ENCODE measurements at places on chromosomes 6 and 20.
A peak's percentile ranks its signal among the peaks of the same experiment; 100 is the strongest.

DNA sequence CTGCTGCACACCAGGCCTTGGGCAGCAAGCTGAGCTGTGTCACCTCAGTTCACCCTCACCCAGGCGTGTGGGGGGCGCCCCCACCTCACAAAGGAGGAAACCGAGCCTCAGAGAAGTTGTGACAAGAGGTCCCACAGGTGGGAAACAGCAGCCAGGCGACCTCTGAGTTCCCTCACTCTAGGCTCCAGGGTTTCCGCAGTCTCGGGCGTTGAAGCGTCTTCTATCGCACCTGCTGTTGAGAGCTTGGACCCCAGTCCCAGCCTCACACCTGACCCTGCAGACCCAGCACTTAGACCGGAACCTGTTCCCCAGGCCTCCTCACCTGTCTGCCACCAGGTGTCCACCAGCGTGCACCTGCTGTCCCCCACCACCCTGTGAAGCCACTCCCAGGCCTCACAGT lies 22.3 kb upstream of the APMAP start:
- DNase-seq, result no peak

- DNase-seq, result peak; percentile 38
These were observed 1.3 kb upstream of the UNC5CL start for GRCh38 chr6:41040101-41040939.

DNA sequence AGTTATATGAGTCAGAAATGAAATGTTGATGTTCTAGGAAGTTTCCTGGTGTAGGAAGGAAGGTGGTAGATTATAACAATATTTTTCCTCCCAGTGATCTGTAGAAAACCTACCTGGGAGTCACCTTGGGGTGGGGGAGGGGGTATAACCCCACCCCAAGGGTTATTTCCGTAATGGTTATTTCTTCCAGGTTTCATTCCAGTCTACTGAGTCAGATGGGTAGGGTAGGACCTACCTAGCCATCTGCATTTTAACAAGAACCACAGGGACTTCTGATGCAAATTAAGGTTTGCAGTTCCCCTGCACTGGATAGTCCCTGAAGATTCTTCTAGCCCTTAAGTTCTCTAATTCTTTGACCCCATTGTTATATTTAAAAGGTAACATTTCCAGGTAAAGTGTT lies 88.9 kb downstream of the ARMC2 start:
- DNase-seq, result no peak

GRCh38 chr6:108133594-108134179 lies 32.1 kb upstream of the NR2E1 start:
- peak; percentile 87 for DNase-seq

GRCh38 chr20:18287546-18287914 lies 797 bp upstream of the ZNF133 start:
- peak; percentile 51 for DNase-seq

- peak; percentile 41 for DNase-seq
These were observed 78.1 kb downstream of the PRSS35 start for GRCh38 chr6:83590416-83590815.

- no peak for DNase-seq
These were observed 163.2 kb upstream of the TAB2 start for GRCh38 chr6:149154261-149154821.

DNA sequence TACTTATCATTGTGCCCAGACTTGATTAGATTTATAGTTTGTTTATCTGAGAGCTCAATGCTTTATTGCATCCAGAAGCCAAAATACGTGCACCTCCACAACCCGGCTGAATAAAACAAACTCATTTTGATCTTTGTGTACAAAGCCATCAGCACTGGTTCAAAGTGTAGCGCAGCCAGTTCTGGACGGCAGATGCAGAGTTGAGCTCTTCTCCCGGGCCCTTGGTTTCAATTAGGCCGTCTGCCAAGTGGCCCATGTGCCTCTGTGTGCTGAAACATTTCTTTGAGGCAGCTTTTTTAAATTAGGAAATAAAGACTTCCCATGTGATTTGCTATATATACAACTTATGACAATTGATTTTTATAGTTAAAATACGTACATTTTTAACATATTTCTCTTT lies 96.2 kb upstream of the RSPO3 start:
- DNase-seq, result peak; percentile 23

GRCh38 chr20:32089637-32090362 lies 19.7 kb upstream of the TM9SF4 start:
- no peak for DNase-seq

- DNase-seq, result no peak
These were observed 42.8 kb upstream of the ID1 start for GRCh38 chr20:31562241-31562640.

DNA sequence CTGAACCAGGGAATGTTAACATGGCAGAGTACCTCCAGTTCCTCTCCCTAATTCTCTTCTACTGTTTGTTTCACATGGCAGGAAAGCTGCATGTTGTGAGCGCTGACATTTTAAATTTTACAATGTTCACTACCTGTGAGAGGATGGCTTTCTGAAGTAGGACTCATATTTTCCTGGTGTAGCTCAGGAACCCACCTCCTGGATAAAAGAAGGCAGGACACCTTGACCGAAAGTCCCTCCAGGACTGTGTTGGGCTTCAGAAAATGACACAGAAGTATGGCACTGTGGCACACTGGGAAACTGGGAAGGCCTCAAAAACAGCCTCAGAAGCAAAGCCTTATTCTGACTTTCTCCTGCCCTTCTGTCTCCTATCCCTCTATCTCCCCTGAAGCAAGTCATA lies 33.3 kb downstream of the PTPRK start:
- peak; percentile 20 for DNase-seq

DNA sequence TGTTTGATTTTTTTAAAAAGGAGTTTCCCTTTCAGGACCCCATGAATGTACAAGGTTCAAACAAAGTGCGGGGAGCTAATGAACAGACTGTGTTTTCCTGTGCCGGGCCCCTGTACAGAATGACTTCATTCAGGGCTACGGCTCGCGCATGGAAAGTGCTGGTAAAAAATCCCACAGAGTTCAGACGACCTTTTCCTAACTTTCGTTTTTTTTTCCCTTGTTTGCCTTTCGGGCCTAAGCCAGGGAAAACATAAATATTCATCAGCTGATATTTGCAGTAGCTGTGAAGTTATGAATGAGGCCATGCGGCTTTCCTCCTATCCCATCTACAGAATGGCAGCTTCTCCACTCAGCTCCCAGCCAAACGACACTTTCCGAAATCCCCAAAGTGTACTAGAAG lies 74.0 kb downstream of the HAO1 start:
- DNase-seq, result no peak

DNA sequence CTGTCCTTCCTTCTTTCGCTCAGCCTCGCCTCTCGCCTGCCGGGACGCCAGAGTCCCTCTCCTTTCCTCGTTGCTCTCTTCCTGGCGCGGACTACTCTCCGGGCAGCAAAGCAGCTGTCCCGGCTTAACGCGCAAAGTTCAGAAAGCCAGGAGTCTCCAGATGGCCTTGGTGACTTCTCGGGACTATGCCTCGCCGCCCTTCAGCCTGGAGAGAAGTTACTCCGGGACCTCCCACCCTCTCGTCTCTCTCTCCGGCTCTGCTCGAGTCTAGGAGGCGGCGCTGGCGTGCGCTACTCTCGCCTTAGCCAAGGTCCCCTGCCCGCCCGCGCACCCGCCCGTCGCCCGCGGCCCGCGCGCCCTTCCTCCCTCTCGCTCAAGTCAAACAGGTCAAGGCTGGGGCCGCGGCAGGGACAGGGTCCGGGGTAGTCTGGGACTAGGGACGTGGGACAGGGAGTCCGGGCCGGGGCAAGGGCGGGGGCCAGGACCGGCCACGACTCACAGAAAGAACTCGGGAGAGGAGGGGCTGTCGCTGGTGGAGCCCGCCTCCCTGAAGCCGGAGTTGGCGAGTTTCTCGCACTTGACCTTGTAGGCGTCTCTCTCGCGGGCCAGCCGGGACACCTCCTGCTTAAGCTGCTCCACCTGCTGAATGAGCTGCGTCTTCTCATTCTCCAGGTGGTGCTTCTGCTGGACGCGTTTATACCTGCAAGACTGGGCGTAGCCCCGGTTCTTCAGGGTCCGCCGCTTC lies 1.5 kb downstream of the MAFB start:
- peak; percentile 69 for DNase-seq

DNA sequence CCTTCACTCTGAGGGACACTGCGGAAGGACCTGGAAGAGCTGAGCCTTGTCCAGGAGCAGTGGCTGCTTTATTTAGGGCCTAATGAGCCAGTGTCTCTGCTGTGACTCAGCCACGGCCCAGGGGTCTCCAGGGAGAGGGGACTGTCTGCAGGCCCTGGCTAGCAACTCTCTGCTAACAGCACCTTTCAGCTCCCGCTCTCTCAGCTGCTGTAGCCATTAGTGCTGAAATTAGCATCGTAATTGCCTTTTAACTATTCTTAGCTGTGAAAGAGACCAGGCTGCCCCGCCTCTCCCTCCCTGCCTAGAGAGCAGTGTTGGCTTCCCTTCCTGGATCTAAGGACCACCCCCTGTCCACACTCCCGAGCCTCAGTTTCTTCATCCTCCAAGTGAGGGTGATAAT lies 53.1 kb upstream of the SLC32A1 start:
- no peak for DNase-seq

DNA sequence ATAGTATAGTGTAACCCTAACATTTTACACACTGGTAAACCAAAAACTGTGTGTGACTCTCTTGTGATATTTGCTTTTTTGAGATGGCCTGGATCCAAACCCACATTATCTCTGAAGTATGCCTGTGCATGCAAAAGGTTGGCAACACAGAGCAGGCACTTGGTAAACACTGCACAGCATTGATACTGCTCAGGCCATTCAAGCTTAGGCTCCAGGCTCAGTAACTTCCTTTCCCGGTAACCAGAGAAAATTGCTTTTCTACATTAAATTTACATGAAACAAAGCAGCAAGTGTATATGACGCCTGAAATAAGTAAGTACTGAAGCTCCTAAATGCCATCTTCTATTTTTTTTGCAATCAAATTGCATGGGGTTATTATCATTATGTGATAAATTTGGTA lies 205.7 kb downstream of the EPM2A start:
- DNase-seq, result no peak

- DNase-seq, result peak; percentile 25
These were observed 79.3 kb upstream of the AGPAT4 start for GRCh38 chr6:161353208-161353613.

- DNase-seq, result peak; percentile 84
These were observed 203.6 kb upstream of the GMDS start for GRCh38 chr6:2448826-2449571.

DNA sequence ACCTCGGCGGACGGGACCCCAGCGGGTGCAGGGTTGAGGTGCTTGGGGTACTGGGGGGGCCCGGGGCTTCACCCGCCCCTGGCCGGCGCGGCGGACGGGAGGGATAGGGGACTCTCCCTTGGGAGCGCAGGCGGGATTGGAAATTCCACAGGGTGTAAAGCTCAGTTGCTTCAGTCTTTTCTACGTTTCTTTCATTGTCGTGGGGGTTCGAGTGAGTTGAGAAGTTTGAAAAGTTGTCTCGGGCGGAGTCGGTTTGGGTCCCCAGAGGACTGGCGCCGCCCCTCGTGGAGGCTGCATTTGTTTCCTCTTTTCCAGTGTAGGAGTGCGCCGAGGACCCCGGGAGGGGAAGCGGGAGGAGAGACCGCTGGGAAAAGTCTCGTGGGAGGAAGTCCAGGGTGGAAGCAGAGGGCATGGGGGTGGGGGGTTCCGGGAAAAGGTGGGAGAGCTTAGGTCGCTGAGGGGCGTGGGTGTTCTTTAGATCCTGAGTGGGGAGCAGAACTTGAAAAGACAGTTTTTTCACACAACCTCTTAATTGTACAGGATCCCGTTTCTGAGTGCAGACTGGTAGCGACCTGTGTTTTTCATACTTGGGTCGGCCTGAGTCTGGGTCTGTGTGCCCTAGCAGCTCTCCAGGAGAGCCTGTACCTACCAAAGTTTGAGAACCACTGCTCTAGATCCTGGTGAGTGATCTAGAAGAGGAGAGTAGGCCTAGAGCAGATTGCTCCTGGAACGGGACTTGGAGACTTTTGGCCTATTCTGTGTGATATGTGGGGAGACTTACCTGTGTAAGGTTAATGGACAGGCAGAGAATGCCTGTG lies 495 bp downstream of the FAM83B start:
- DNase-seq, result no peak

DNA sequence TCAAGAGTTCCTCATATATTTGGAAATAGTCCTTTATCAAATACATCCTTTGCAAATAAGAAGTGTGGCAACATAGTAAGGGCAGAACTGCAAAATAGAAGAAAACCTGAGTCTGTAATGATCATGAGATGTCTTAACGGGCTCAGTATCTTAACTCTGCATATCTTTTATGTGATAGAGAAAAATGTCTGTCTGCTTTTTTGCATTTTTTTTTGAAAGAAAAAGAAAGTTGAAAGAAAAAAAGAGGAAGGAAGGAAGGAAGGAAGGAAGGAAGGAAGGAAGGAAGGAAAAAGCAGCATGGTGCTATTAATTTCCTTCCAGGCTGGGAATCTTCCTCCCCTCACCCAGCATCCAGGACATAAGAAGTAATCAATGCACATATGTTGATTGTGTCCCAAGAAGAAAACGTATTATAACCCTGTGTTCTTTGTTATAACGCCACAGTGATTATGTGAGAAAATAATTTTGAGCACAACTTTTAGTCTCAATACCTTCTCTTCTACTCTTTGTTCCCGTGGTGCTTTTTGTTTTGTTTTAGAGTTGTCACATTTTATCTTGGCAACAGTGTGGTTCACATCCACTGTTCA lies 58.7 kb upstream of the PCSK2 start:
- DNase-seq, result no peak

DNA sequence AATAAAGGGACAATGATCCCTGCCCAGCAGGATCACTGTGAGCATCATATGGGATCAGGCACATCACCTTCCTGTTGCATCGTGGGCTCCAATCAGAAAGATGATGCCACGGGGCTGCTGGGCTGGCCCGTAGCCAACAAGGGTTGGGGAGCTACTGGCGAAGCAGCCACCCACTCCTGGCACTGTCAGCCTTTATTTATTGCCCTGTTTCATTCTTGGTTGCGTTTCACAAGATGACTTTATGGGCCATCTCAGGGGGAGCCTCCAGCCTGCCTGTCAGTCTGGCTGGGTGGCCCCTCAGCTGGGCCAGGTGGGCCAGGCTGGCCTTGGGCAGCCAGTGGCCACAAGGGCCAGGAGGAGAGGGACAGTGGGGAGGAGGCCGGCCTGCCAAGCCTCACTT lies 17.3 kb downstream of the VSTM2L start:
- no peak for DNase-seq

GRCh38 chr20:36728986-36729385 lies 16.9 kb downstream of the NDRG3 start:
- peak; percentile 31 for DNase-seq

GRCh38 chr6:18087396-18088165 lies 34.9 kb downstream of the NHLRC1 start:
- DNase-seq, result no peak

GRCh38 chr6:161677188-161677587 lies 403.3 kb upstream of the AGPAT4 start:
- no peak for DNase-seq

GRCh38 chr6:27720607-27721580 lies 191.3 kb downstream of the OR2B2 start:
- peak; percentile 16 for DNase-seq

DNA sequence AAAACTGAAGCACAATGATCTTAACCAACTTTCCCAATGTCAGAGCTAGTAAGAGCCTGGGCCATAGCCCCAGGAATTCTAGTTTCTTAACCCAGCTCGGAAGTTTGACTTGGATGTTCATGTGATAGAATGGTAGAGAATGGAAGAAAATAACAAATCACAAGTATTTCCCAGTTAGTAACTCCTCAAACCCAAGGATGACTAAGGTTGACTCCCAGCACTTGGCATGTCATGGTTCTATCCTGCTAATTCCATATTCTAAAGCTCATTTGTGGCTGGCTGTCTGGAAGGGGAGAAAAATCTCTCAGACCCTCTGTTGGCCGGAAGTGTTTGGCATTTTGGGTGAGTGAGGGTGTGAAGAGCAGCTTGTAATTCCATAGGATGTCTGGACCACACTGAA lies 248.7 kb downstream of the RFPL4B start:
- DNase-seq, result peak; percentile 32

GRCh38 chr6:161116554-161116953 lies 125.0 kb downstream of the MAP3K4 start:
- no peak for DNase-seq

- DNase-seq, result no peak
These were observed 328.1 kb upstream of the ARID1B start for GRCh38 chr6:156449128-156449527.

All from GM23248 (cell line).